ENCODE measurements at places on chromosomes 7 and 10. TPM values are rescaled to one million over a fixed set of nuclear protein-coding genes. Genes with fewer than 3 reads are reported as not detected.

The FRMPD2 gene
- not detected for total RNA-seq

The HKDC1 gene
- under 0.01 TPM for total RNA-seq

The SPDYE6 gene
- total RNA-seq: 0.15 TPM

The VIPR2 gene
- total RNA-seq: under 0.01 TPM

The ZNF25 gene
- 11.6 TPM for total RNA-seq

The ARL4A gene
- total RNA-seq: 32.7 TPM

The SHTN1 gene
- 3.2 TPM for total RNA-seq

The FAS gene
- 85.7 TPM for total RNA-seq

The TACR2 gene
- not detected for total RNA-seq

The FZD8 gene
- total RNA-seq: 3.5 TPM

The LEP gene
- total RNA-seq: not detected

The SORBS1 gene
- total RNA-seq: 0.17 TPM

The PRLHR gene
- not detected for total RNA-seq

The CD36 gene
- total RNA-seq: 2.5 TPM

The PNLIPRP3 gene
- total RNA-seq: 0.17 TPM

The CCNJ gene
- 2.8 TPM for total RNA-seq

The KCND2 gene
- 7.3 TPM for total RNA-seq

The COL17A1 gene
- total RNA-seq: under 0.01 TPM

The CPA2 gene
- not detected for total RNA-seq

The ASB10 gene
- total RNA-seq: not detected

The MCU gene
- total RNA-seq: 49.0 TPM

The MMP21 gene
- total RNA-seq: not detected

The PCLO gene
- total RNA-seq: 0.33 TPM

The TM9SF3 gene
- 111 TPM for total RNA-seq

The TMEM236 gene
- under 0.01 TPM for total RNA-seq

The HMX3 gene
- total RNA-seq: not detected

The OR2A12 gene
- not detected for total RNA-seq

The HOXA2 gene
- 1.3 TPM for total RNA-seq

The OPN1SW gene
- total RNA-seq: not detected

The TRIL gene
- total RNA-seq: 0.58 TPM

The HOXA11 gene
- under 0.01 TPM for total RNA-seq

The SRGN gene
- 25.8 TPM for total RNA-seq

The CASD1 gene
- total RNA-seq: 14.3 TPM

The NEURL1 gene
- under 0.01 TPM for total RNA-seq

The EGFR gene
- 88.3 TPM for total RNA-seq

The PDZD7 gene
- 1.6 TPM for total RNA-seq

The MCM10 gene
- 6.0 TPM for total RNA-seq

The ELAPOR2 gene
- total RNA-seq: 4.2 TPM

The SLC16A9 gene
- total RNA-seq: 0.33 TPM

The AQP1 gene
- total RNA-seq: 1.5 TPM

The PPP1R3C gene
- 200 TPM for total RNA-seq

The BTBD16 gene
- 0.15 TPM for total RNA-seq

The C10orf53 gene
- not detected for total RNA-seq

The OTUD1 gene
- total RNA-seq: 5.3 TPM

All from smooth muscle cell of trachea (primary cell).